Aorta (tissue), 5 donors: ENCODE measurements at places on chromosomes 6 and 20. TPM values are rescaled to one million over a fixed set of nuclear protein-coding genes. Genes with fewer than 3 reads are reported as not detected.

Gene TREM2
- 6.6 TPM for total RNA-seq

Gene ELOVL4
- 3.3 TPM for total RNA-seq

Gene RAET1G
- 0.99 TPM for total RNA-seq

Gene ZNF318
- 21.3 TPM for total RNA-seq

Gene PREX1
- 40.9 TPM for total RNA-seq

DNA sequence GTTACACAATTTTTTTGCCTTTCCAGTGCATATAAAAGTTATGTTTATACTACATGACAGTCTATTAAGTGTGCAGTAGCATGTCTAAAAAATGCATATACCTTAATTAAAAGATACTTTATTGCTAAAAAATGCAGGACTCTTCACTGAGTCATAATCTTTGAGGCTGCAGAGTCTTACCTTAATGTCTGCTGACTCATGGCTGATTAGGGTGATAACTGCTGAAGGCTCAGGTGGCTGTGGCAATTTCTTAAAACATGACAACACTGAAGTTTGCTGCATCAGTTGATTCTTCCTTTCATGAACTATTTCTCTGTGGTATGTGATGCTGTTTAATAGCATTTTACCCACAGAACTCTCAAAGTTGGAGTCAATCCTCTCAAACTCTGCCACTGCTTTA, 19.1 kb downstream of the ZSCAN23 start:
- H3K36me3 ChIP-seq: no peaks in the 10 kb centered on the region
- DNase-seq: no peak
- no peaks in the 10 kb centered on the region for H3K27me3 ChIP-seq
- no peak overlapping the region for H3K4me3 ChIP-seq
- no peaks in the 10 kb centered on the region for H3K4me1 ChIP-seq

GRCh38 chr6:141587482-141588266, 545.1 kb upstream of the GJE1 start:
- H3K27me3 ChIP-seq: no peaks in the 10 kb centered on the region
- no peak overlapping the region for H3K4me3 ChIP-seq
- no peak overlapping the region for H3K27ac ChIP-seq
- no peaks in the 10 kb centered on the region for H3K4me1 ChIP-seq
- DNase-seq: no peak
- H3K36me3 ChIP-seq: no peaks in the 10 kb centered on the region

DNA sequence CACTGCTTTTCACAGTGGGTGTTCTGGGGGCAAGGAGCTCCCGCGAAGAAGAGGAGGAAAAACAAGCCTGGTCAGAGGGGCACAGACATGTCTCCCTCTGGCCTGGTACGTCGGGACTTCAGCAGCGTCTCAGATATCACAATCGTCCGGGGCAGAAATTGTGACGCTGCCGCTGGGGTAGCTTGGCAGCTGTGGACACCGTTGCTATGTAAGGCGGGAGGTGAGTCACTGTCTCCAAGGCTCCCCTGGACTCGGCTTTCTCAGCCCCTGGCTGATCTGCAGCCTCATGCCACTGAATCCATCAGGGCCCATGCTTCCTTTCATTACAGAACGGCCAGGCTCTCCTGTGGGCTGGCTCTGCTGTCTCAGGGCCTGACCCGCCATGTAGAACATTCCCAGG, 98.7 kb downstream of the SULF2 start:
- DNase-seq: peak; percentile 73
- H3K36me3 ChIP-seq: no peaks in the 10 kb centered on the region
- no peak overlapping the region for H3K4me3 ChIP-seq
- H3K4me1 ChIP-seq: no peaks in the 10 kb centered on the region

- H3K4me1 ChIP-seq: no peaks in the 10 kb centered on the region
- no peak overlapping the region for H3K27ac ChIP-seq
- H3K4me3 ChIP-seq: no peak overlapping the region
- DNase-seq: no peak
These were observed 86.3 kb downstream of the GMPR start for GRCh38 chr6:16324606-16325225.

DNA sequence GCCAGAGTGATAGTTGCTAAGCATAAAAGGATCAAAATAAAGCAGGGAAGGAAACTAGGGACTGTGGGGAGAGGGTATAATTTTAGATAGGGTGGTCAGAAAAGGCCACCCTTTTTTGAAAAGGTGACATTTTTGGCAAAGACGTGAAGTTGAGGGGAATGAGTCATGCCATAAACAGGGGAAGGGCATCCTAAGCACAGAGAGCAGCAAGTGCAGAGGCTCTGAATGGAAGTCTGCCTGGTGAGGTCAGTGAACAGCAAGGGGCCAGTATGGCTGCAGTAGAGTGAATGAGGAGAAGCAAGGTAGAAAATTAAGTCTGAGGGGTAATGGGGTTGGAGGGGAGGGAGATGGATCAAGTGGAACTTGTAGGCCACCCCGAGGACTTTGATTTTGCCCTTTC, 2.4 kb downstream of the KLC4 start:
- no peak overlapping the region for H3K4me3 ChIP-seq
- DNase-seq: no peak
- H3K27me3 ChIP-seq: no peaks in the 10 kb centered on the region

GRCh38 chr6:80886475-80886874, 780.0 kb downstream of the BCKDHB start:
- H3K4me3 ChIP-seq: no peak overlapping the region
- H3K4me1 ChIP-seq: no peaks in the 10 kb centered on the region
- no peaks in the 10 kb centered on the region for H3K36me3 ChIP-seq
- DNase-seq: no peak
- H3K27ac ChIP-seq: no peak overlapping the region

GRCh38 chr6:111122458-111123286, 35.4 kb downstream of the SLC16A10 start:
- H3K27me3 ChIP-seq: no peaks in the 10 kb centered on the region
- H3K4me1 ChIP-seq: no peaks in the 10 kb centered on the region
- H3K36me3 ChIP-seq: no peaks in the 10 kb centered on the region
- H3K27ac ChIP-seq: no peak overlapping the region
- no peak for DNase-seq

GRCh38 chr20:48725555-48725991, 102.2 kb downstream of the PREX1 start:
- DNase-seq: peak; percentile 21
- peak overlapping the region; percentile 10 for H3K27ac ChIP-seq
- no peaks in the 10 kb centered on the region for H3K36me3 ChIP-seq

- no peak overlapping the region for H3K4me3 ChIP-seq
- no peak overlapping the region for H3K27ac ChIP-seq
- peaks cover 6% of the 10 kb centered on the region for H3K4me1 ChIP-seq
- H3K36me3 ChIP-seq: no peaks in the 10 kb centered on the region
These were observed 73.5 kb downstream of the EFHC1 start for GRCh38 chr6:52493669-52494068.

- no peaks in the 10 kb centered on the region for H3K27me3 ChIP-seq
- no peaks in the 10 kb centered on the region for H3K4me1 ChIP-seq
- no peak overlapping the region for H3K4me3 ChIP-seq
- H3K36me3 ChIP-seq: no peaks in the 10 kb centered on the region
These were observed 25.4 kb downstream of the NDRG3 start for GRCh38 chr20:36720510-36720909.

- H3K36me3 ChIP-seq: no peaks in the 10 kb centered on the region
- H3K27me3 ChIP-seq: no peaks in the 10 kb centered on the region
These were observed 22.0 kb upstream of the VSTM2L start for GRCh38 chr20:37880726-37881591.
